ENCODE measurements at places on chromosomes 3 and 15. TPM values are rescaled to one million over a fixed set of nuclear protein-coding genes. Genes with fewer than 3 reads are reported as not detected.
A peak's percentile ranks its signal among the peaks of the same experiment; 100 is the strongest.

GRCh38 chr3:122993124-122993978 is 34.2 kb downstream of the SEMA5B start:
- DNase-seq = no peak

GRK7 gene
- not detected for total RNA-seq

- DNase-seq = no peak
Observed at GRCh38 chr15:92170897-92171296, 222.8 kb upstream of the ST8SIA2 start.

- no peak for DNase-seq
Observed at GRCh38 chr15:80580536-80581260, 114.4 kb upstream of the ABHD17C start.

- no peak for DNase-seq
Observed at GRCh38 chr3:129768728-129769127, 124.8 kb downstream of the TMCC1 start.

ECT2 gene
- 18.9 TPM for total RNA-seq

RAB5A gene
- 84.8 TPM for total RNA-seq

CHST14 gene
- total RNA-seq = 48.8 TPM

- no peak for DNase-seq
Observed at GRCh38 chr3:172355836-172356235, 92.4 kb downstream of the GHSR start.

PTX3 gene
- 51.8 TPM for total RNA-seq

- DNase-seq = no peak
Observed at GRCh38 chr3:170337420-170337819, 20.1 kb upstream of the SKIL start.

- DNase-seq = no peak
Observed at GRCh38 chr15:96418146-96418545, 87.6 kb downstream of the NR2F2 start.

DNA sequence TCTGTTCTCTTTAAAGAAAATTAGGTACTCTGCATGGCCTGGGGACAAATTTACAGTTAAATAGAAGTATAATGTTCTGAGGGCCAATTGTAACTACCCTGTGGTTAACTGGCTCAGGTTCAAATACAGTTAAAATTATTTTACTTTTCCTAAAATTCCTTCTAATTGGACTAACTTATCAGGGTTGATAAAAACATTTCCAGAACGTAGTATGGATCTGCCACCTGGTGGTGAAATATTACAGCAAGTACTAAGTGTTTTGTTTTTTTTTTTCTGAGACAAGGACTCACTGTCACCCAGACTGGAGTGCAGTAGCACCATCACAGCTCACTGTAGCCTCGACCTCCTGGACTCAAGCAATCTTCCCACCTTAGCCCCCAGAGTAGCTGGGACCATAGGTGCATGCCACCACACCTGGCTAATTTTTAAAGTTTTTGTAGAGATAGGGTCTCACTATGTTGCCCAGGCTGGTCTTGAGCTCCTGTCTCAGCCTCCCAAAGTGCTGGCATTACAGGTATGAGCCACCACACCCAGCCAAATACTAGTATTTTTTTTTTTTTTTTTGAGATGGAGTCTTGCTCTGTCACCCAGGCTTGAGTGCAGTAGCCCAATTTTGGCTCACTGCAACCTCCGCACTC is 29.2 kb downstream of the NEO1 start:
- no peak for DNase-seq

POLQ gene
- 1.2 TPM for total RNA-seq

TXNRD3 gene
- 17.6 TPM for total RNA-seq

- DNase-seq = no peak
Observed at GRCh38 chr3:67715971-67716370, 61.6 kb upstream of the SUCLG2 start.

- DNase-seq = no peak
Observed at GRCh38 chr15:48323294-48323693, 7.9 kb upstream of the DUT start.

GRCh38 chr15:37771465-37771864 is 163.0 kb upstream of the TMCO5A start:
- DNase-seq = no peak

CELF6 gene
- 0.65 TPM for total RNA-seq

GRCh38 chr3:54538346-54538745 is 389.5 kb downstream of the LRTM1 start:
- peak; percentile 51 for DNase-seq

CLRN1 gene
- not detected for total RNA-seq

GRCh38 chr15:95653361-95653805 is 677.1 kb upstream of the NR2F2 start:
- no peak for DNase-seq

- DNase-seq = no peak
Observed at GRCh38 chr15:90432253-90432652, 44.2 kb downstream of the IQGAP1 start.

CAMKV gene
- total RNA-seq = not detected

KCNMB3 gene
- 3.2 TPM for total RNA-seq

PLA2G4D gene
- total RNA-seq = not detected

DNA sequence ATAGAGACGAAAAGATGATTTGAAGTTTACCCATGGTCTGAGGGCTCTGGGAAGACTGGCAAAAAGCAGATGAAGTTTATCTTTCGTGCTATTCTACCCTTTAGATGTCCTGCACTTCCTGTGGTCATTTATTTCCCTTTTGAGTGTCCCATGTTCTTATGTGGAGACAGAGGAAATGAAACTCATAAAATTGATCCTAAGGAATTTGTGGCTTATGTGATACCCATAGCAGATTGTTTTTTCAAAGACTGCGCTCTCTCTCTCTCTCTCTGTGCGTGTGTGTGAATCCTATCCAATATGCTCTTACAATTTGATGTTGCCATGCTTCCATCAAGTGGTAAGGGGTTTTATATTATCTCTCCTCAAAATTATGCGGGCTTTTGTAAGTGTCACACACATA is 607.5 kb upstream of the DPPA4 start:
- no peak for DNase-seq

MAP6D1 gene
- total RNA-seq = 4.2 TPM

GRCh38 chr3:4846543-4846942 is 132.7 kb upstream of the BHLHE40 start:
- no peak for DNase-seq

DNA sequence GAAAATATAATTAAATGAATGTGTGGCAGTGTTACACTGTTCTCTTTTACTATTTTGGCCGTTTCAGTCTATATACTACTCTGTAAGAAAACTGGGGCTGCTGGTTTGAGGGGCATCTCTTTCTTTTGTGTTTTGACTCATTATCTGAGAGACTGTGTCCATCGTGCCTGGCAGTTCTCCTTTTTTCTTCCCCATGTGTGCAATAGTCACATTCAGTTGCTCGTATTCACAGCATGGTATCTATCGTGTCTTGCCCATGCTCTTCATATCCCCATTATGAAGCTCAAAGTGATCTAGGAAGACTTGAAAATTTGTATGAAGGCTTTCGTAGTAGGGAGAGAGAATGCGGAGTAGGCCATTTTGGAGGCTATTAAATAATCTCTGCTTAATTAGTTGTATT is 29.8 kb upstream of the FAH start:
- no peak for DNase-seq

DNA sequence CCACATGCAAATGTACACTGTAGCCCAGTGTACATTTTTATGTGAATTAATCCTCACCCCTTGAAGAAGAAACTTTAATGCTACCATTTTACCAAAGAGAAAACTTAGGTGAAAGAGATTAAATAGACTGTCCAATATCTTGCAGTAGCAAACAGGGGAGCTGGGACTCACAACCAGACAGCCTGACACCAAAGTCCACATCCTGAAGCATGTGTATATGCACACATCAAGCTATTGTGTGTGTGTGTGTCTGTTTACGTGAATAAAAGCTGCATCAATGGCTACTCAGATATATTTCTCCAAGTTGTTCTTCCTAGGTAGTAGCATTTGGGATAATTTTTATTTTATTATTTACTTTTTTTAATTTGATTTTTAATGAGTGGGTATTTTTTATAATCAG is 6.7 kb downstream of the ANO10 start:
- no peak for DNase-seq

CHRNB4 gene
- not detected for total RNA-seq

PIAS1 gene
- total RNA-seq = 40.6 TPM

- no peak for DNase-seq
Observed at GRCh38 chr3:185330238-185330637, 32.7 kb upstream of the MAP3K13 start.

GRCh38 chr3:51657234-51657633 is 13.8 kb upstream of the TEX264 start:
- no peak for DNase-seq

DNA sequence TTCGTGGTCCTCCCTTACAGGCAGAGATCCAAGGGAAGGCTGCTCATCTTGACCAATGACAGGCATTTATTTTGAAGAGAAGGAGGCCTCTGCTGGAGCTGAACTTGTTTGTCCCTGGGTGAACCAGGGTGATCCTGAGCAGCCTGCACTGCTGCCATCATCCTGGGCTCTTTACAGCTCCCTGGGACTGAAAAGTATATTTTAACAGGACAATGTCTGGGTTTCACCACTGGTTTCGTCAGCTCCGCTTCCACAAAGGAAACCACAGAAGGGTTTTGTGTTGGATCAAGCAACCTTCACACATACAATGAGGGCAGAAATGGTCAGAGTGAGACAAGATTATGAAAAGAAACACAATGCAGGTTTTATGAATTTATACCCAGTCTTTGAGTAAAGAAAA is 400.7 kb upstream of the TPM1 start:
- DNase-seq = peak; percentile 49

All from osteocyte (in vitro differentiated cells).